ENCODE measurements at places on chromosomes 13 and 19.

DNA sequence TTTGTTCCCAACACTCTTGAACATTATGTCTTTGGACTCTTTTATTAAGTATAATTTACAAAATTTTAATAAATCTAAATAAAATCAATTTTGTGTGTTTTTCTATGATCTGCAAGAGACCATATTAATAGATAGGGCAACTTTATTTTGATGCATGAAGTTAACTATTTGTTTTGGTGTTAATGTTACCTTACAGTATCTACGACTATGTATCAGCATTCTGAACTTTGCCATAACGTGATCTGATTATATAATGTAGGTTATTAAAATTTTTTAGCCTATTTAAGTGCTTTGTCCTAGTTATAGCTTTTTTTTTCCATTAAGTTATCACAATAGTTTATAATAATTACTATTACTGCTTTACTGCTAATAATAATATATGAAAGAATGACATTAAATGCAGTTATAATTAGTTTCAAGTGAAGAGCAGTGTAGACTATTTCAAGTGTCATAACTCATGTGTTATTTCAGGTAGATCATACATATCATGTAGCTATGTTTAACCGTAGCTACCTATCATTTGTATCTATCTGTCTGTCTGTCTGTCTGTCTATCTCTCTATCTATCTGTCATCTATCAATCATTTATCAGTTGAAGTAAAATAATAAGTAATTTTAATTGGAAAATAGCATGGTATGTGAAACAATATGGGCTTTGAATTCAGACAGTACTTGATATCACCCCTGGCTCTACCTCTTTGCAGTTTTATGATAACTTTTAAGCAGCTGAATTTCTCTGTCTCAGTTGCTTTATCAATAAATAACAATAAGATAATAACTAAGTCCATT lies 229.7 kb downstream of the GPC5 start:
- DNase-seq, result no peak

GRCh38 chr13:80361298-80361697 lies 20.4 kb upstream of the SPRY2 start:
- DNase-seq, result no peak

DNA sequence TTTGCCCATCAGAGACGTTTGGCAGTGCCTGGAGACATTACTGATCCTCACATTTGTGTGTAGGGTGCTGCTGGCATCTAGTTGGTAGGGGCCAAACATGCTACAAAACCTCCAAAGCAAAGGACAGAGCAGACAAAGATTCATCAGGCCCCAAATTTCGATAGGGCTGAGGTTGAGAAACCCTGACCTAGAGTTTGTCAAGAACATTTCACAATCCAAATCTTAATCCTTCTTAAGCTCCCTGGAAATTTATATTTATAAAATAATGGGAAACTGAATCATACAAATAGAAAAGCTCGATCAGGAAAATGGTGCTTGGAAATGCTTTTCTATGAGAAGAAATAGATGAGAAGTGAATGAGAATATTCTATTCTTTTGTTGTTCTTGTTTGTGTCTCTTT lies 273.6 kb downstream of the DCT start:
- no peak for DNase-seq

DNA sequence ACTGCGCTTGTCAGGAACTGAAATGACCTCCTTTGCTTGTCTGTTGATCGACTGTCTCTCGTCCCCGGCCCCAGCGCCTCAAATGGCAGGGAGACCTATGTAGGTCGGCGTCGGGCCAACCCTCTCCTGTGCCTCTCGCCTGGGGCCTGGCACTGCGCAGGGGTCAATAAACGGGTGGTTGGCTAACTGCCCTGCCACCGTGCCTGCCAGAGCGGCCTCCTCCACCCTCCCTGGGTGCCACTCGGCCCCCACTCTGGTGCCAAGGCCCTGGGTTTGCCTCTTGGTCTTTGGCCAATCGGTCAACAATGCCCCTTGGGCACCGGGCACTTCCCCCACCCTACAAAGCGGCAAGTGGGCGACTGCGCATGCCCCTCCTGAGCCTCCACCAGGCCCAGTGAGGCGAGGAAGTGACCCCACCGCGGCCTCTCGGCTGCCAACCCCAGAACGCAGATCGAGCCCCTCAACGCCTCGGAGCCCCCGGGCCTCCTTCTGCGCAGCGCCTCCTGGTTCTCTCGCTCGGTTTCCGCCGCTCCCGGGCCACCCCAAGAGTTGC lies 1.1 kb downstream of the KEAP1 start:
- DNase-seq, result no peak

GRCh38 chr19:7187605-7188339 lies 106.4 kb downstream of the INSR start:
- no peak for DNase-seq

- no peak for DNase-seq
Observed at GRCh38 chr19:48551437-48552302, at the start of gene SULT2B1. Gene SULT2B1, plus strand, starts transcription at chr19:48552172. Its CDS starts 81 bp downstream, at chr19:48552253.

GRCh38 chr13:46463719-46464118 lies 76.7 kb upstream of the RUBCNL start:
- DNase-seq, result no peak

DNA sequence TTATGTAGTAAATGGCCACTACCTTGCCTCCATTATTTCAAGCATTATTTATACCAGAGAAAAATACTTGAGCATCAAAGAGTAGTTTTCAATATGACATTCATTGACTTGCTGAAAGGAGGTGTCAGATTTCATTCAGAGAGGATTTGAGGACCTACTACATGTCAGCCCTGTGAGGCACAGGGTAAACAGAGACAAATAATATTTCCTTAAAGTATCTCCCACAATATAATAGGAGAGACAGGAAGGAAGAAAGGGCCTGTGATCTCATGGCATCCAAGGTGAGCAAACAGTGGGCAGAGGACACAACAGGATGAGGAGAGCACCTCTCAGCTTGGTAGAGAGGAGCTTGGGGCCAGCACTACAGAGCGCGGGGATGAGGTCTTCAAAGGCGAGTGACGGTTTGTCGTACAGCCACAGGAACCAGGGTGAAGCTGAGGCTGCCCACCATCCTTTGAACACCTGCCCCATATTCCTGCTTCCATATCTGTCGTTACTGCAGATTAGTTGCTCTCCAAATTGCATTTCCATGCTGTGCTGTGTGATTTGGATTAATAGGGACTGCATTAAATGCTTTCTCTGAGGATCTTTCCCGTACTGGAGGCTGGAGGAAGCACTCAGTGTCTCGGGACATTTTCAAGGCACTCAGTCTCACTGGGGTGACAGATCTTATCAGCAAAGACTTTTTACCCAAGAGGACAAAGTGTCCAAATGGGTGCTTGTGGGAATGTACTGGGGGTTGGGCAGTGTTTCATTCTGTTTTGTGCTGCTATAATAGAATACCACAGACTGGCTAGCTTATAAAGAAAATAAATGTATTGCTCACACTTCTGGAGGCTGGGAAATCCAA lies 59.2 kb downstream of the GJA3 start:
- DNase-seq, result no peak

GRCh38 chr19:14113762-14114414 lies 3.7 kb downstream of the PRKACA start:
- DNase-seq, result no peak

DNA sequence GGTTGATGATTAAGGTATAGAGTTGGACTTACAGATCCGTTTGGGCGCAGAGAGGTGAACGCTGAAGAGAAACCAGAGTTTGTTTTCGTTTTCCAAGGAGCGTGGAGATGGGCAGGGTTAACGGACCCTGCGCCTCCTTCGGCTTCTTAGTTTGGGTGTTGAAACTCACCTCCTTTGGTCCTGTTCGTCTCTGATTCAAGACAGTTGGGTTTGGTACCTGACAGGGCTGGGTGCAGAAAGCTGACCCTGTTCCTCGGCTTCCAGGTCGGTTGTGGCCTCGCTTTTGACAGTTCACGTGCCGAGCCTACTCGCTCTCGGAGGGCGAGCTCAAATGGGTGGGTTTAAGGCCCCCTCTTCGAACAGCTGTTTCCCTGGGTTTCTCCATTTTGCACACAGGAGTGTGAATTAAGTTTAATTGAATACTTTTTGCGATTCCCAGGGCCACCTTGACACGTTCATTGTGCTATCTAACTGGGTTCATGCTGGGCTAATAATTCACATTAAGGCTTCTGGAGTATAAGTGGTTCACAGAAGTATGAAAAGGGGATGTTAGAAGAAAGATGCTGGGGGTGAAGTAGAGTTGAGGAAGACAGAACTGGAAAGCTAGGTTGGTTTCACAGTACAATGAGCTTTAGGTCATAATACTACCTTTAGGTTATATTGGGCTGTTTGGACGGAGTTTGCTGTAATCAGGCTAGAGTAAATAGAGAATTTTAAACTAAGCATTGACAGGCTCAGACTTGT lies 638 bp downstream of the USPL1 start:
- no peak for DNase-seq

GRCh38 chr13:67101730-67102467 lies 128.2 kb downstream of the PCDH9 start:
- no peak for DNase-seq

DNA sequence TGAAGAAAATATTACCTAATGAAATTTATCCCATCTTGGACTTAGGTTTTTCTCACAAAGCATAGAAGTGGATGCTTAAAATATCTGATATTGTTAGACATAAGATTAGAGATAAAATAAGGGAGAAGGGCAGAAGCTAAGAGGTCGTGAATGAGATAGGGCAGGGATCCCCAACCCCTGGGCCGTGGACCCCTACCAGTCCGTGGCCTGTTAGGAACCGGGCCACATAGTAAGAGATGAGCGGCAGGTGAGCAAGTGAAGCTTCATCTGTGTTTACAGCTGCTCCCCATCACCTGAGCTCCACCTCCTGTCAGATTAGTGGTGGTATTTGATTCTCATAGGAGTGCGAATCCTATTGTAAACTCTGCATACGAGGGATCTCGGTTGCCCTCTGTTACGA lies 202.9 kb downstream of the GPC5 start:
- DNase-seq, result no peak

DNA sequence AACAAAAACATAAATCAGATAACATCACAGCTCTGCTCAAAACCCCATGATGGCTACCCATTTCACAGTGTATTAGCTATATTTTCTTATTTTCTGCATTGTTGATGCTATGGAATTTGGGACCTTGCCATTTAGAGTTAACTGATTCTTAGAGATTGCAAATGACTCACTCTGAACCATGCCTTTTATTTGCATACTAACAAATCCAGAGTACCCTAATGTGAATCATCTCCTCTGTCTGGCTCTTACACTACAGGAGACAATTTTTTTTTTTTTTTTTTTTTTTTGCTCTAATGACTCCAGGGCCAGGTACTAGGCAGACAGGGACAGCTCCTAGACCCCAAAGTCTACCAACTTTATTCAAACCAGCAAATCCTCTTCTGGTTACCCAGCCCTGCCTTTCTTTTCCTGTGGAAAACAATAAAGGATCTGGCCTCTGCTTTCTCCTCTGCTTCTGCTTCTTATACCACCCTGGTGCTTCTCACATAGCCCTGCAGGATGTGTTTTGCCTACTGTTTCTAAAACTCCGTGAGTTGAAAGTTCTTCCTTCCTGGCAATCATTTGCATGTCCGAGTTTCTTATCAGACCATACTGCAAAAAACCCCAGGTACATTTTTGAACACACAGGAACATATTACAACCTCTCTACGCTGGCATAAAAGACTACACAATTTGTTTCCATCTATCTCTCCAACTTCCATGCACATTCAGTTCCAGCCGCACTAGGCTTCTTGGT lies 10.6 kb upstream of the ZNF460 start:
- no peak for DNase-seq

- DNase-seq, result peak; percentile 83
Observed at GRCh38 chr19:47243776-47244547, 12.4 kb upstream of the CCDC9 start.

- no peak for DNase-seq
Observed at GRCh38 chr19:44807652-44808462, 1.0 kb upstream of the BCAM start.

- no peak for DNase-seq
Observed at GRCh38 chr19:38562096-38562495, 55.7 kb downstream of the MAP4K1 start.

GRCh38 chr13:33927315-33927714 lies 109.4 kb downstream of the RFC3 start:
- no peak for DNase-seq

DNA sequence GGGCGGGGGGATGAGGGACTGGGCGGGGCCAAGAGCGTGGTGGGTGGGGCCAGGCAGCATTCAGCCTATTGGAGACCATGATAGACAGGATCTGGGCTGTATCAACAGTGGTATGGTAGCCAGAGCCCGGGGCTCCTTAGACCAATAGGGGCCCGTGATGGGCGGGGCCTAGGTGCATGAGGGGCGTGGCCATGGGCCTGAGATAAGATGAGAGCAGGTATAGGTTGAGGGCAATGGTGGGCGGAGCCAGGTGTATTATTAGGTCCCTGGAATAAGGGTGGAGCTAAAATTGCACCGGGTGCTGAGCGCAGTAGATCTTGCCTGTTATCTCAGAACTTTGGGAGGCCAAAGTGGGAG lies 5.3 kb downstream of the ABCA7 start:
- DNase-seq, result no peak

- DNase-seq, result no peak
Observed at GRCh38 chr19:58262922-58263296, 15.8 kb upstream of the ZNF8 start.

DNA sequence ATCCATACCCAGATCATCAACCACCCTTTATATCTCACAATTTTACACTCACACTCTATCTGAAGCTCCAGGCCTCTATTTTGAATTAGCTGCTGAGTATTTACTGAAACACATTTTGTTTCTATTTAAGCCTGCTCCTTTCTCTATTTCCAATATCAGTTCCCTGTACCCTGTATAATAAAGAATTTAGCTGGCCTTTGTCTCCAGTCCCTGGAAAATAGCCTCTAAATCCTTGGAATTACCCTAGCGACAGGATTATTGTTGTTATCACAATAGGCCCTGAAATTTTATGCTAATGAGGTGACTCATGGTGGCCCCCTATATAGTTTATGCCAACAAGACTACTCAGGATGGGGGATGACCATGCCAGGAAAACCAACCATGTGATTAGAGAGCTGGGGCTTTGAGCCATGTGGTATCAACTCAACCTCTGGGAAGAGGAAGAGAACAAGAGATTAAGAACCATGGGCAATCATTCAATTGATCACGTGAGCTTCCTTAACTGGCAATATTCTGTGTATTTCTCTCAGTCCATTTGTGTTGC lies 72.7 kb downstream of the KATNAL1 start:
- DNase-seq, result no peak

Data from stimulated activated CD8-positive, alpha-beta memory T cell treated with anti-CD3 and anti-CD28 coated beads, Interleukin-7, amount 100 ng/mL, for 1 hour (primary cell).